Stimulated activated CD4-positive, alpha-beta T cell treated with anti-CD3 and anti-CD28 coated beads, Interleukin-1b, Interleukin-23, amount 100 ng/mL, for 1 hour (primary cell): ENCODE measurements at places on chromosomes 11 and 22.

GRCh38 chr11:126112547-126112946 lies 49.9 kb upstream of the CDON start:
- no peak for DNase-seq

DNA sequence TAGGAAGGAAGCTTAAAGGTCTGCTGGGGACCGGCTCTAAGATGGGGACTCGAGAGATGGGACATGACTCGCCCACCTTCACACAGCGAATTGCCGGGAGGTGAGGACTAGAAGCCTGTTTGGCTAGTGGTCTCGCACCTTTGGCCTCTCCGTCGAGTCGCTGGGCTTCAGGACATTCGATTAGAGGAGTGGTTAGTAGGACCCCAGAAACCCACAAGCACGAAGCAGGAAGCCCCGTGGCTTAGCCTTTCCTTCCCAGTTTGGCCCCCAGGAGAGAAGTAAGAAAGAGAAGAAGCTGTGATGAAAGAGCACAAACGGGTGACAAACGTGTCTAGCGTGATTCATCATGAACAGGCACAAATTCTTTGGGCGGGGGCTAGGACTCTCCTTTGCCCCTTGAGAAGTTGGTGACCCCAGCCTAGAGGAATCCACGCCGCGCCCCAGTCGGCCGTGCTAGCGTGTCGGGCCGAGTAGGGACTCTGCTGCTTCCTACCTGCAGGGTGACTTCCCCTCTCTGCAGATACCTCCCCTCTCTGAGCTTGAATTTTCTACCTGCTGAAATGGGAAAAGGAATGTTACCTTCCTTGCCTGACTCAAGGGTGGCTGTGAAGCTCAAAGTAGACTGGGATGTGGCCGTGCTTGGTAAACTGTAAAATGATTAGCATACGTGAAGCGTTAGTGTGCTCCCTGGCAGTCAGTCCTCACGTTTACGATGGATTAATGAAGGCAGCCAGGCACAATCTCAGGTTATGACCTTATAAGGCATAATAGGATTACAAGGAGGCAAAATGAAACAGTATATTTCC lies 1.1 kb upstream of the ADM start:
- DNase-seq = no peak

DNA sequence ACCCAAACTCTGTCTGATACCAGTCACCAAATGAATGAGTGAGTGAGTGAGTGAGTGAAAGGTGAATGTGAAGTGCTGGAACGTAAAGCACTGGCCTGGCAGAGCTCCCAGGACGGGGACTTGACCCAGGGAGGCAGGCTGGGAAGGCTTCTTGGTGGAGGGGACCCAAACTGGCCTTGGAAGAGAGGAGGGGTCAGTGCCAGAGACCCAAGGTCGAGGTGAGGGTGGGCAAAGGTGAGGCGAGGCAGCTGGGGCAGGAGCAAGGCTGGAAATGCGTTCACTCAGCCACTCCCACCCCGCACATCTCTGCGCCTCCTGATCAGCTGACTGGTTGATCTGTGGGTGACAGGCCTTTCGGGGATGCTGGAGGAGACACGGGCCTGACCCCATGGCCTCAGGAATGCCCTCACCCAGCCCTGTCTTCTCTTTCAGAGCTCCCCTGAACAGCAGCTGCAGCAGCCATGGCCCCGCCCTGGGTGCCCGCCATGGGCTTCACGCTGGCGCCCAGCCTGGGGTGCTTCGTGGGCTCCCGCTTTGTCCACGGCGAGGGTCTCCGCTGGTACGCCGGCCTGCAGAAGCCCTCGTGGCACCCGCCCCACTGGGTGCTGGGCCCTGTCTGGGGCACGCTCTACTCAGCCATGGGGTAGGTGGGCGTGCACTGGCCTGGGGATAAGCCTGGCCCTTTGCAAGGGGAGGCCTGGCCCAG lies 7.6 kb downstream of the TSPO start:
- no peak for DNase-seq

GRCh38 chr11:57432714-57433163 lies 5.8 kb upstream of the SLC43A3 start:
- DNase-seq = no peak

DNA sequence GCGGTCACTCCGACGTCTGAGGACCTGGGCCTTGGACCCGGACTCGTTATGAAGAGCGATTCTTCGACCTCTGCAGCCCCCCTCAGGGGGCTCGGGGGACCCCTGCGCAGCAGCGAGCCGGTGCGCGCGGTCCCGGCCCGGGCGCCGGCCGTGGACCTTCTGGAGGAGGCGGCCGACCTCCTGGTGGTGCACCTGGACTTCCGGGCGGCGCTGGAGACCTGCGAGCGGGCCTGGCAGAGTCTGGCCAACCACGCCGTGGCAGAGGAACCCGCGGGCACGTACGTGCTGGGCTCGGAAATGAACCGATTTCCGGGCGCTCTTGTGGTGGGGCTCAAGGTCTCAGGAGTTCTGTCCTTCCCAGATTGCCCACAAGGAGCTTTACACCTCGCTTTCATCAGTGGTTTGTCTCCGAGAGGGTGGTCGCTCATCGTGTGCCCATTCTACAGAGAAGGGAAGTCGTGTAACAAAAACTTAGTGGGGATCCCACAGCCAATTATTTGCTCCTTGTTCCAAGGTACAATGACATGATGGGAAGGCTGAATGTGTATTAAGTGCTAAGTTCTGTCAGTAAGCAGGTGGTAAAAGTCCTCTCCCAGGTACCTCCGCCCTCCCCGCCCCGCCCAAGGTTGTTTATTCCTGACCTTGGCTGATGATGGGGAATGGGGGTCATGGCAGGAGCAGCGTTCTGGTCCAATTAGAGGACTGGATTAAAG lies 695 bp downstream of the PEX26 start:
- DNase-seq = no peak

DNA sequence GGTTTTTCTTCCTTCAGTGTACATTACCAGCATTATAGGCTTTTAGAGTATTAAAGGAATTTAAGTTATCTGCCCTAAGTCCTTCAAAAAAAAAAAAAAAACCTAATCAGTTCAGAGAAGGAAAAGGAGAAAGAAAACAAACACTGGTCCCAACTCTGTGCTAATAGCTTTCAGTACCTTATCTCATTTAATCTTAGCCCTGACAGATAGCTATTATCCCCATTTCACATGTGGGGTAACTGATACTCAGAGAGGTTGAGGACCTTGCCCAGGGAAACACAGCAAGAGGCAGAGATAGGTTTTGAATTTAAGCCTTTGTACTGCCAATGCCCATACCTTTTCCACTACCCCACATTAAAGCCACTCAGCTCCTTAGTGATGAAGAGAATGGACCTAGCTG lies 43.4 kb downstream of the FAT3 start:
- no peak for DNase-seq

DNA sequence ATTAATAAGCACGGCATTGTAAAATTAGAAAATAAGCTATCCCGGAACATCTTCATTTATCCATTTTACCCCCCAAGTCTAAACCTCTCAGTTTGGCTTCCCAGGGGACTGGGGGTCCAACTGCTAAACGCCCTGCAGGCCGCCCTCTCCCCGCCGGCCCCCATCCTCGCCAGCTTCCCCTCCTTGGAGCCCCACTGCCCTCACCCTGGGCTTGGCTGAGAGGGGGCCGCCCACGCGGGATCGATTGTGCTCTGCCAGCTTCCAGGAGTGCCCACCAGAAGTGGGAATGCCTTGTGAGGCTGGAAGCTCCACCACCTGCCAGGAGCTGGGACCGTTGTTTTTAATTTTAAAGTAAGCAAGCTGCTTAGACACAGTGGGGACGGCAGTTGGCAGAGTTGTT lies 353.5 kb downstream of the TBC1D22A start:
- no peak for DNase-seq

GRCh38 chr11:122367809-122368231 lies 251.8 kb upstream of the BLID start:
- no peak for DNase-seq

GRCh38 chr11:65390996-65391395 lies 4.6 kb downstream of the FRMD8 start:
- DNase-seq = no peak

DNA sequence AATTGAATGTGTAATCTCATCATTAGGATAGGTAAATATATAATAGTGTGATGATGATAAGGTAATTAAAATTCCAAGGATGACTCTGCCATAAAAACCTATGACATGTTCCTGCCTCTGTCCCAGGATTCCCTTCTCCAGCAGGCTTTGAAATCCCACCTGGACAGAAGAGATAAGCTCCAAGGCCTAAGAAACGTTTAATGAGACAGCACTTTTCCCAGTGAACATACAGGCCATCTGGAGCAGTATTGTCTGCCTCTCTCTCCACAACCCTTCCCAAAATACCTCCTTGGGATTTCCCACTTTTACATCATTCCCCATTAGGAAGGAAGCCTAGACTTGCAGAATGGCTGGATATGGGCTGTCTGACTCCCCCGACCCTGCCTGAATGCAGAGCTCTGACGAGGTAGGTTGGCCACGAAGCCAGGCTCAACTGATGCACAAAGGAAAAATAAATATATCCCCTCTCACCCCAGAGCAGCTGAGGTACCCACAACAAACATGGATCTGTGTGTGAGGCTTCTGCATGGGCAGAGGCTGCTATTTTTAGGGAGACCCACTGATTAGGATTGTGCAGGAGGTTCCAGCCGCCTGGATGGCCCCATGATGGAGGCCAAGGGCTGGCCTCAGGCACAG lies 71.0 kb downstream of the TMPRSS5 start:
- no peak for DNase-seq

DNA sequence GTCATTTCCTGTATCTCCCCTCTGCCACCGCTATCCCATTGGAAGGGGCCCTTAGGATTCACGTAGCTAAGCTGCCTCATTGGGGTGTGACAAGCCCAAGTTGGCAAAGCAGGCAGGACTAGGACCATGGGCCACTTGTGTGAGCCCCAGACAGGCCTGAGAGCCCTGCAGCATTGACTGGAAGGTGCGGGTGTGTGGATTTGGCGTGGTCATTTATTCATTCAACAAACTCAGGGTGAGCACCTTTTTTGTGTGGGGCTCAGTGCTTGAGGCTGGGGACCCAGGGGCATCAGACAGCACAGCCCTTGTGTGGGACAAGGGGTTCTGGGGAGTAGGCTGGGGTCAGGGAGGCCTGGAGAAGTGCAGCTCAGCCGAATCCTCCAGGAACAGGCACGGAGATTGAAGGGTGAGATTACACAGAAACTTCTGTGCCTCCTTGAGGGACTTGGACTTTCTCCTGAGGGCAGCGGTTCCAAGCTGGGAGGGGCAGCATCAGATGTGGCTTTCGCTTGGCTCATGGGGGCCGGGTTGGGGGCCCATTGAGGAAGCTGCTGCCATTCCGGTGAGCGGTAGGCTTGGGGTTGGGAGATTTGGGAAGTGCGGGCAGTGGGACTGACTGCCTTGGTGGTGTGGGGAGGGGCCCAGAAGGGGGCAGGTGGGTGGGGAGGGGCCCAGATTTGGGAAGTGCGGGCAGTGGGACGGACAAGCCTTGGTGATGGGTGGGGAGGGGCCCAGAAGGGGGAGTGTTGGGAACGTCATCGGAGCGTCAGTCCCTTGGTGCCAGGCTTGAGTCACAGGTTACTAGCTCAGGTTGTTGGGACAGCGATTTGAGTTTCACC lies 11.9 kb downstream of the MGAT3 start:
- no peak for DNase-seq

DNA sequence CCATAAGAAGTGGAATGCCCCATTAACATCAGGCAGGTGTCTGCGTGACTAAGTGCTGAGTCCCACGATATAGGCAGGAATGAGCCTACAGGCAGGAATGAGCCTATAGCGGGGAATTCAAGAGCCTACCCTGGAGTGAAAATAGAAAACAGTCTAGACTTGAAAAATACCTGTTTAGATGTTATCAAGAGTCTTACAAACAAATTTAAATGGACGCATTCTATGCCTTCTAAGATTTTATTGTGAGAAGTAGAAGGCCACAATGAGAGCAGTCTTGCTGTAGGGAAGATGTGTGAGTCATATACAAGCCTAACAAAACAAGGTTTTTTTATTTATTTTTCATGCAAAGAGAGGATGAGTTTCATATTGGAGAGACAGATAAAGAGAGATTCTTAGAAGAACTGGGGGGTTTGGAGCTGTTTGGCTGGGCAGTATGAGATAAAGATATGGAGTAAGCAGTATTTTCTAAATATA lies 200.8 kb upstream of the ZC3H12C start:
- no peak for DNase-seq

GRCh38 chr11:134260503-134260902 lies 7.1 kb downstream of the ACAD8 start:
- DNase-seq = no peak

- no peak for DNase-seq
Observed at GRCh38 chr11:73870261-73870660, 6.4 kb downstream of the COA4 start.

DNA sequence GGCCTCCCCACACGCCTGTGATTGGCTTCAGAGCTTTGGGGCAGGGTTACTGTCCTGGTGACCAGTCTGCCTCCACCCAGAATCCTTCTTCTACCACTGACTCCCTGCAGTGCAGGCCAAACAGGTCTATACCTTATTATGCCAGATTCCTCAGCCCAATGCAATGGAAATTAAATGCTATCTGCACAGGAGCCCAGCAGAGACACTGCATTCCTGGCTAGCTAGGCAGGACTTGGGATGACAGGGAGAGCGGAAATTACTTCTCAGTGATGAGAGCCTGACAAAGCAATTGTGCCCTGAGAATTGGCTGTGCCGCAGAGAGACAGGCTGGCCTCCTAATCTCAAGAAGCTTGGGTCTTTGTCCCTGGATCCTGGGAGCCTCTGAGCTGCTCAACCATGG lies 143.8 kb upstream of the NCAM1 start:
- DNase-seq = no peak

- no peak for DNase-seq
Observed at GRCh38 chr11:134530636-134531326, 118.7 kb upstream of the B3GAT1 start.

DNA sequence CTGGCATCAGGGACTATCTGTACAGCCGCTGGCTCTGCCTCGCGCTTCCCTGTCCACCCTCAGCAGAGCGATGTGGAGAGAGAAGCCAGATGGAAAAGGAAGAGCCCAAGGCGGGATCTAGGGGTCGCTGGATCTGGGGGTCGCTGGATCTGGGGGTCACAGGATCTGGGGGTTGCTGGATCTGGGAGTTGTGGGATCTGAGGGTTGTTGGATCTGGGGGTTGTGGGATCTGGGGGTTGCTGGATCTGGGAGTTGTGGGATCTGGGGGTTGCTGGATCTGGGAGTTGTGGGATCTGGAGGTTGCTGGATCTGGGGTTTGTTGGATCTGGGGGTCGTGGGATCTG lies 2.0 kb upstream of the MS4A10 start:
- DNase-seq = no peak

DNA sequence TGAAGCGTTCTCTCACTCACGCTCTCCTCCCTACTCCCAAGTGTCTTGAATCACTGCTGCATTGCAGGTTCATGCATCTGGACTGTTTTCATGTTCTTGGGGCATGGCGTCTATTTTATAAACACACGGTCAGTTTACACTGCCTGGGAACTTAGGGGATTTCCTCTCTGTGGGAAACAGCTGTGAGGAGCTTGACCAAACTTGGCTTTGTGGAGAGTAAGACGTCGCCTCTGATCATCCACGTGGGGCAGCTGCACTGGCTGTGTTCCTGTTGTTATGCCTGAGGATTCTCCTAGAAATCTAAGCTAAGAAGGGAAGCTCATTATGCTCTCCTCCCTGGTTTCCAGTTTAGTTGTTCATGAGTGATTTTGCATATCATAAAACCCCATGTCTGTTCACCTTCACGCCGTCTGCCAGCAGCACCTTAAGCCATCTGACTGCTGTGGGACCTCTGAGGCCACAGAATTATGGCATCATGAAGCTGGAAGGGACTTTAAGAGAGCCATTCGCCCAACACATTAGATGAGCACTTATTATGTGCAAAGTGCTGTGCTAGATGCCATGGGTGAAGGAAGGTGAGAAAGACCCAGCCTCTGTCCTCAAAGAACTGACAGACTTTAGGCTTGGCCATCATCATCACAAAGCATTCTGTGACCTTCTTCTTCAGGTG lies 38.8 kb upstream of the POU2AF1 start:
- DNase-seq = no peak

GRCh38 chr22:24855794-24856193 lies 49.8 kb downstream of the SGSM1 start:
- no peak for DNase-seq
